ENCODE measurements at places on chromosomes 6 and 20. TPM values are rescaled to one million over a fixed set of nuclear protein-coding genes. Genes with fewer than 3 reads are reported as not detected.

SAMD3 gene
- total RNA-seq = 28.8 TPM

OR2B6 gene
- total RNA-seq = not detected

PMEPA1 gene
- 1.5 TPM for total RNA-seq

OLIG3 gene
- total RNA-seq = not detected

XKR7 gene
- total RNA-seq = under 0.01 TPM

MMP24OS gene
- total RNA-seq = 37.5 TPM

Data from regular cardiac myocyte (primary cell).